Fibroblast of villous mesenchyme (primary cell): ENCODE measurements at places on chromosomes 7 and 10.
A peak's percentile ranks its signal among the peaks of the same experiment; 100 is the strongest.

DNA sequence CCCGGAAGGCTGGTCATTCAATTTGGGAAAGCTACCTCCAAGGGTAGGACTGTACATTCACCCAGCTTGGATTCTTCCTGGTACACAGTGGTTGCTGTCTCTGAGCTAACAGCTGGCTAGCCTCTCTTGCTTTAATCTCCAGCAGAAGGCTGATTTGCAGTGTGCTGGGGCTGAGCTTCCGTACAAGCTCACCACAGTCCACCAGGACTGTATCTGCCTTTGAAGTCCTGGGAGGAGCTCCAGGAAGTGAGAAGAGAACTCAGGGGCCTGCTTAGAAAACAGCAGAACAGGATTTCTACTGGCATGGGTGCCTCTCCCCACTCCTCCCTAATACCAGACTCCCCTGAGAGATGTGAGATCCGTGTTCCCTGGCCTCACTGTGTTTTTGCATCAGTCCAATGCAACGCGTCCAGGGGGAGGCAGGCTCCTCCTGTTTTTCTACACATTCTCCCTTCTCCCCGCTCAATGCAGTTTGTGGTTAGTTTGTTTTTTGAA is 6.6 kb downstream of the AFAP1L2 start:
- peak; percentile 94 for DNase-seq

- no peak for DNase-seq
Measured at GRCh38 chr10:117865945-117866344, 180.8 kb downstream of the RAB11FIP2 start.

DNA sequence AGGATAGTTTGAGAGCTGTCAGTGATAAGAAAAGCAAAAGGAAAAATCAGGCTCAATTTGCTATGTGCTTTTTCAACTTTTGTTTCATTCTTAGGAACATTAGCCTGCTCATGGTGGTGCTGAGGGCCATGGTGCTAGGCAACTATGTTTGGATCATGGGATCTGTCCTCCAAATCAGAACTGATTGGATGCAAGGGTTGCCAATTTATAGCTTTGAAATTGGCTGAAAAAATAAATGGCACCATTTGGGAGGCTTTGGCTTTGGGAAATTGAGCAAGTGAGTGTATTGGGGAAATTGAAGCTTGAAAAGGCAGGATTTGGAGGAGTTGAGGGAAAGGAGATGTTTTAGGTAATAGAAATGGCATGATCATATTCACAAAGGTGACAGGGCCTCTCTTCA is 103.8 kb downstream of the CYP26A1 start:
- no peak for DNase-seq

DNA sequence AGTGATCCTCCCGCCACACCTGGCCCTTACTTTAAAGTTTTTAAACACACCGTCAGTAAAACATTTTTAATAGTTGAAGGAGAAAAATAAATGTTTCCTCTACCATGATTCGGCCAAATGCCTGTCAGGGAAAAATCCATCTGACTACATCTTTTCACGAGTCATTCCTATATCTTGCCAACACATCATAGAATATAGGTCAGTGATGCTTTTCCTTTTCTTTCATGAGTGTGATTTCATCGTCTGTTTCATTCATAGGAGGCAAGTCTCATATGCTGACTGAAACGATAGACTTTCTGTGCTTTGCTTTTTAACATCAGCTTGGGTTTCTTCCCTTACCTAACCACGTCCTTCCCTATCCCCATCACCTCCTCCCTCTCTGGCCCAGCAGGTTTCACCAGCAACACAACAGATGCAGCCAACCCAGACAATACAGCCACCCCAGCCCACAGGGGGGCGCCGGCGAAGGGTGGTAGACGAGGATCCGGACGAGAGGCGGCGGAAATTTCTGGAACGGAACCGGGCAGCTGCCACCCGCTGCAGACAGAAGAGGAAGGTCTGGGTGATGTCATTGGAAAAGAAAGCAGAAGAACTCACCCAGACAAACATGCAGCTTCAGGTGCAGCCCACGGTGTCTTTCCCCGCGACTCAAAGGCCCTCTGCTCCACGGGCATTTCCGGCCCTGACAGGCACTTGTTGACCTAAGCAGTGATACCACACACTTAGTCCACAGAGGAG is 149.2 kb downstream of the TRIL start:
- DNase-seq: no peak

- DNase-seq: no peak
Measured at GRCh38 chr10:51955696-51956095, 256.3 kb upstream of the CSTF2T start.

DNA sequence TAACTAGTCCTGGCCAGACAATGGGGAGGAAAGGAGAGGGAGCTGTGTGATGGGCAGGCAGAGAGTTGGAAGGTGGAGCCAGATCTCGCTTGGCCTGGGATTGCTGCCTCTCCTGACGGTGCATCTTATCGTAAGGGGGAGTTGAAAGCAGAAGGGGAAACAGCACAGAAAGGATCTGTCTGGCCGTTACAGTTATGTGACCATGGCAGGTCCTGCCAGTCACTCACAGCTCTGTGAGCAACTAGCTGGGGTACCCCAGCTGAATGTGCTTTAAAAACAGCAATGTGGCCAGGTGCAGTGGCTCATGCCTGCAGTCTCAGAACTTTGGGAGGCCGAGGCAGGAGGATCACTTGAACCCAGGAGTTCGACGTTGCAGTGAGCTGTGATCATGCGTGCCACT is 8.1 kb downstream of the BLVRA start:
- no peak for DNase-seq
